ENCODE measurements at places on chromosomes 13 and 19.

DNA sequence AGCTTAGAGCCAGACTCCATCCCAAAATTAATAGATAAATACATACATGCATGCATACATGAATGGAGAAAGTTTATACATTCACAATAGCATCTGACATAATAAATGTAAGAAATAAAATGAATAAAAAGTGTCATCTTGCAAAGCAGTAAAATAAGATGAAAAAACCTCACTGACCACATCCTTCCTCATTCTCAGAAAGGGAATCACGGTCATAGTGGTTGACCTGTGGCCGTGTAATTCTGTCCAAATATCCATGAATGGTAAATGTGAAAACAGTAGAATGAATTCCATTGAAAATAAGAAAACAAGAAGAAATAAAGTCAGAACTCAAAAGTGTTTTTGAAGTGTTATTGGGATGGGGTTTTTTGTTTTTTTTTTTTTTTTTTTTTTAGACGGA lies 9.8 kb upstream of the CDC42EP5 start:
- no peak for DNase-seq

GRCh38 chr13:110156301-110157049 lies 150.5 kb downstream of the COL4A1 start:
- no peak for DNase-seq

- DNase-seq = peak; percentile 97
Observed at GRCh38 chr19:45423033-45423588, 606 bp downstream of the ERCC1 start.

- peak; percentile 85 for DNase-seq
Observed at GRCh38 chr19:10270180-10270615, 722 bp upstream of the ICAM1 start.

GRCh38 chr19:30338878-30339623 lies 33.1 kb upstream of the ZNF536 start:
- no peak for DNase-seq

DNA sequence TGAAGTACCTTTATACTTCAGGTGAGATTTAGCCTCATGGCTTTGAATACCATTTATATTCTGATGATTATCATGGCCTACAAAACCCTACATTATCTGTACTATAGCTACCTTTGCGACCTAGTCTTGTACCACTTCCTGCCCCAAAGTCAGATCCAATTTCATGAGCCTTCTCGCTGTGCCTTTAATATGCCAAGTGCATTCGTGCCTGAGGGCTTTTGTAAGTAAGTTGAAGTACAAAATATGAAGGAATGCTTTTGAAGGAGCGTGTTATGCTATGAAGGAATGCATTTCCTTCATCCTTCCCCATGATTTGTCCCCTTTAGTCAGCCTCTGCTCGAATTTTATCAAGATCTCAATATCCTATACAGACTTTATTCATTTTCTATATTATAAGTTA lies 9.2 kb upstream of the RASL11A start:
- DNase-seq = no peak

DNA sequence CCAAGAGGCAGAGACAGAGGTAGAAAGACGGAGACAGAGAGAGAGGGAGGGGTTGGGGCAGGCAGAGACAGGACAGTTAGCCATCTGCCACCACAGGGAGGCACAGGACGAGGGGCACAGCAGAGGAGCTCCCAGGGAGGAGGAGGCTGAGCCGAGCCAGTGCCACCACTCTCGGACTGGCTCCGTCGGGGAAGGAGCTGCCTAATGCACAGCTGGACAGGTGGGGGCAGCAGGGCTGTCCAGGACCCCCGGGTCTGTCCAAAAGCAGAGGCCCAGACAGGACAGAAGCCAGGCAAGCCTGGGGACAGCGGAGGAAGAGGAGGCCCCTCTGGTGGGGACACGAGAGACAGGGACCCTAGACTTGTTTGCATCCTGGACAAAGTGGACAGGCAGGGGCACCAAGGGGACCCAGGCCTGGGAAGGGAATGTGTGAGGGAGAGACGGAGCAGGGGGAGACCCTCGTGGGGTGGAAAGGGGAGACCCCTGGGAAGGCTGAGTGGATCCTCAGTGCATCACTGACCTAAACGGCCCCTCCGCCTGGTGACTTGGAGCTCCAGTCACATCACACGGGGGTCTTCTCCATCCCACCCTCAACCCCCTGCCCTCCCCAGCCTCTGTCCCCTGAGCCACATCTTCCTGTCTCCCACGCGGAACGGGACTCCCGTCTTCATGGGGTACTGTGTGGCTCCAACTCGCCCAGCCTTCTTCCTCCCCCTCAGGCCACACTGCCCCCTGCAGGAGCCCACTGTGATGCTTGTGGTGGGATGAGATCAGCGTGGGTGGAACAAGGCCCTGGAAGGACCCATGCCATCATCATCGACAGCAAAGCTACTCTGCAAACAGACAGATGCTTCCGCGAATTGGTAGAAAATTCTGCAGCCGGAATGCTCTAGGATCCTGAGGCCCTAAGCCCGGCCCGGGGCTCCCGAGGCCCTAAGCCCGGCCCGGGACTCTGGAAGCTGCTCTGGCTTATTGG lies 915 bp downstream of the F10 start:
- peak; percentile 50 for DNase-seq

GRCh38 chr13:112986946-112987681 lies 18.1 kb downstream of the MCF2L start:
- no peak for DNase-seq

Data from sciatic nerve (tissue), 2 donors.